Stimulated activated CD8-positive, alpha-beta memory T cell treated with anti-CD3 and anti-CD28 coated beads, Interleukin-4, amount 100 ng/mL, for 1 hour (primary cell): ENCODE measurements at places on chromosomes 16 and 17.

DNA sequence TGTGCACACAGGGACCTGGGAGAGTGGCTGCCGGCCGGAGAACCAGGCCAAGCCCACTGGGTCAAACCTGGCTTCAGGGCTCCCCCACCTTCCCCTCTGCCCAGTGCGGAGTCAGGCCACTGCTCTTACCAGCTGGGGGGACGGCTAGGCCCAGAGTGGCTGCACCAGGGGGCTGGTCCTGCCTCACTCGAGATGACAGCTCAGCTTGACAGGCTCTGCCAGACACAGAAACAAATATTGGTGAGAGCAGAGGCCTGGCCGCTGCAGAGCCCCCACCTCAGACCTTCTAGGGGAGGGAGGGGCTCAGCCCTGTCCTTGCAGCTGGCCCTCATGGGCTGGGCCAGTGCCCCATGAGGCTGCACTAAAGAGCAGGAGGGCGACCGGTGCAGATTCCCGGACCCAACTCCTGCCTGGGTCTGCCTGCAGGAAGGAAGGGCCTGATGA is 4.5 kb downstream of the NUDT16L1 start:
- no peak for DNase-seq

GRCh38 chr17:16419929-16420271 is 4.5 kb downstream of the TRPV2 start:
- DNase-seq: no peak

GRCh38 chr17:82668024-82668630 is 19.9 kb upstream of the WDR45B start:
- DNase-seq: no peak

- DNase-seq: no peak
Measured at GRCh38 chr17:79622776-79623175, 11.9 kb upstream of the RBFOX3 start.

- DNase-seq: no peak
Measured at GRCh38 chr16:77775911-77776909, 12.2 kb upstream of the VAT1L start.
